PC-3 (cell line): ENCODE measurements at places on chromosomes 7 and 10. TPM values are rescaled to one million over a fixed set of nuclear protein-coding genes. Genes with fewer than 3 reads are reported as not detected.

FAM24B gene
- 5.2 and 12.4 TPM in 2 replicates for total RNA-seq

DNA sequence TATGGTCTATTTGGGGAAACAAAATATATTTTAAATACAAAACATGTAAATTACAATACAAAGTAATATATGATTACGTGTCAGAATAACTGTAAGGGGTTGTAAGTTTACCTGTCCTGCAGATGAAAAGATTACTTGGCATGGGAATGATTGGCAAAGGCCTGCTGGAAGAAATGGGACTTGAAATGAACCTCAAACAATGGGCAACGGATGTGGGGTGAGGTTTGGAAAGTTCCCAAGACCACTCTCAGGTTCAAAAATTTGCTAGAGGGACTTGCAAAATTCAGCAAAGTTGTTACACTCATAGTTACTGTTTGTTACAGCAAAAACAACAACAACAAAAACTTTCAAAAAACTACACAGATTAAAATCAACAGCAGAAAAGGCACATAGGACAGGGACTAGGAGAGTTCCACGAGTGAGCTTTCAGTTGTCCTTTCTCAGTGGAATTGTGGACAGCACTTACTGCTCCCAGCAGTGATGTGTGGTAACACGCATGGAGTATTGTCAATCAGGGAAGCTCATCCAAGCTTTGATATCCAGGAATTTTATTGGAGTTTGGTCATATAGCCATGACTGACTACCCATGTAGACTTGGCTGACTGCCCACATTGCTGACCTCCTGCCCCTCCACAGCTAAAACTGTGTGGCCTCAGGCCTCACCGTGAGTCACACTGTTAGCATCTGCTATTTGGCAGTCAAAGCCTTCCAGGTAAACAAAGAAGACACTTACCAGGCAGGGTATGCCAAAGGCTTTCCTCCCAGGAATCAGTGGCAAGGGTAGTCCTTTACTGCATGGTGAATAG lies 43.8 kb downstream of the EXOC6 start:
- no peaks in the 10 kb centered on the region for H3K27me3 ChIP-seq
- no peaks in the 10 kb centered on the region for H3K36me3 ChIP-seq

GRCh38 chr7:148091882-148092281 lies 498.7 kb upstream of the C7orf33 start:
- no peaks in the 10 kb centered on the region for H3K36me3 ChIP-seq
- H3K27ac ChIP-seq = no peak overlapping the region
- no peak for DNase-seq
- peaks cover 15% of the 10 kb centered on the region; the same call in 1 of the 2 replicates for H3K27me3 ChIP-seq
- no peak overlapping the region for H3K4me3 ChIP-seq

- DNase-seq = no peak
- H3K27me3 ChIP-seq = no peaks in the 10 kb centered on the region
Observed at GRCh38 chr7:28276298-28276697, 95.7 kb upstream of the JAZF1 start.

- peaks cover 4% of the 10 kb centered on the region; the same call in 1 of the 2 replicates for H3K36me3 ChIP-seq
- DNase-seq = peak; percentile 58
- peak overlapping the region; percentile 24 for H3K27ac ChIP-seq
- no peaks in the 10 kb centered on the region for H3K27me3 ChIP-seq
- peaks cover 8% of the 10 kb centered on the region for H3K4me1 ChIP-seq
Observed at GRCh38 chr10:36455526-36456133, 669.8 kb upstream of the ANKRD30A start.

HMX3 gene
- total RNA-seq = 0.51 TPM in 1 of 2 replicates, not detected in the other

GRCh38 chr7:105917659-105918058 lies 41.3 kb upstream of the ATXN7L1 start:
- no peaks in the 10 kb centered on the region for H3K4me1 ChIP-seq
- no peak overlapping the region for H3K4me3 ChIP-seq
- H3K27ac ChIP-seq = no peak overlapping the region
- H3K36me3 ChIP-seq = no peaks in the 10 kb centered on the region
- H3K27me3 ChIP-seq = no peaks in the 10 kb centered on the region

HGF gene
- total RNA-seq = 0.15 TPM in 1 of 2 replicates, not detected in the other

GRCh38 chr7:1715671-1716074 lies 45.6 kb downstream of the ELFN1 start:
- H3K36me3 ChIP-seq = no peaks in the 10 kb centered on the region
- H3K27me3 ChIP-seq = no peaks in the 10 kb centered on the region
- peaks cover 26% of the 10 kb centered on the region for H3K4me1 ChIP-seq
- no peak overlapping the region for H3K4me3 ChIP-seq
- H3K27ac ChIP-seq = no peak overlapping the region
- DNase-seq = no peak

- no peak for DNase-seq
- no peaks in the 10 kb centered on the region for H3K36me3 ChIP-seq
- peaks cover 10% of the 10 kb centered on the region for H3K4me1 ChIP-seq
- H3K27ac ChIP-seq = no peak overlapping the region
- H3K27me3 ChIP-seq = no peaks in the 10 kb centered on the region
Observed at GRCh38 chr7:35019801-35020200, 17.5 kb downstream of the DPY19L1 start.

DNA sequence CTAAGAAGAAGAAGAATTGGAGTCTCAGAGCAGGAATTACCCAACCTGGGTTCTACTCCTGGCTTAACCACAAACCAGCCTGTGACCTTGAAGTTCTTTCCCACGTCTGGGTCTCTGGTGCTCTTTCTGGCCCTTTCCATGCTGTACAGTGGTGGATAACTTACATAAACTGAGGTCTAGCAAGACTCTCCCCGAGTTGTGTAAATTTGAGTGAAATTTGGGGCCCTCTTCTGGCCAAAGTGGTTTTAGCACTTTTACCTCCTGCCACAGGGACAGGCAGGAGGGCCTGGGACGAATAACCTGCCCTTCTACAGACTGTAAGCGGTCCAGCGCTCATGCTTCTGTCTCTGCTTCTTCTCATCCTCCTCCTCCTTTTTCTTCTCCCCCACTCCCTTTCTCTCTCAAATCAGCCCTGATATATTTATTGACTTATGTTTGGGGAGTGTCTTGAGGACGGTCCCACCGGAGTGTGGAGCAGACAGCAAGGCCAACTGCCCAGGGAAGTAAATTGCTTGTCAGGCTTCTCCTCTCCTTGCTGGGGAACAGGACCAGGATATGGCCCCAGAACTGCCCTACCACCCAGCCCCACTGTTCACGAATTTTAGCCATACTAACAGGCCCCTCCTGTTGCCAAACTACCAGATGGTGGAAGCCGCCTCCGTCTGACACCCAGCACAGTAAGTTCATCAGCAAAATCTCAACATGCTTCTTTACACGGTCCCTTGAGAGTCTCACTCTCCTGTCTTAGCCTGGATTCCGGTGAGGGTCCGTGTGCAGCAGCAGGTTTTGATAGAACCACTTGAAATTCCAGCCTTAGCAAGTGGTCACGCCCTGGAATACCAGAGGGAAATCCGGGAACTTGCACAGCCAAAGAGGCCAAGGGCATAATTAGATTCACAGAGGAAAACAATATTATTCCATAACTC lies 4.0 kb upstream of the SH3PXD2A start:
- H3K4me1 ChIP-seq = peaks cover 20% of the 10 kb centered on the region
- no peak overlapping the region for H3K27ac ChIP-seq
- H3K4me3 ChIP-seq = no peak overlapping the region
- DNase-seq = peak; percentile 75

DNA sequence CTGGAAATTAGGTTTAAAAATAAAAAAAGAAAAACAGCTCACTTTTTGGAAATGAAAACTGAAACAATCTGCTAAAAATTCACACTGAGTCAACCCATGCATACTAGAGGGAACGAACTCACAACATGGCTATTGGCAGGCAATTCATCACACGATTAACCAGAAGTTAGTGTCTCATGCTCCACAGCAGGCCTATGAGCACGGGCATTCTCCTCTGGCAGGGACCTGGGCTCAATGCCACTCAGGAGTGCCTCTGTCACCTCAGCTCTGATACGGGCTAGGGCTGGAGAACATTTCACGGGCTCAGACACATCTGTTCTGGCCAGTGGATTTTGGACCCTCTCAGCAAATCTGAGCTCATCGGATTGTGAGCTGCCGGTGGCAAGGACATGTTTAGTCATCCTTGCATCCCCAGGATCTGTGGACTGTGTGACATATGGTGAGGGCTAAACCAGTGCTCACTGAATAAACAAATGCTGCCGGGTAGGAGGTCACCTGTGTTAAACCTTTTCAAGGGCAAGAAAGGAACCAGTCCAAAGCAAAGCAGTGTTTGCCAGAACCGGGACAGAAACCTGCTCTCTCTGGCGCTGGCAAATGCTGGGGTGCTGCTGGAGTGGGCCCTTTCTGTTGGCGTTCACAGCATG lies 40.1 kb downstream of the POLR3A start:
- H3K4me3 ChIP-seq = no peak overlapping the region
- peaks cover 91% of the 10 kb centered on the region for H3K36me3 ChIP-seq
- DNase-seq = peak; percentile 86

DNA sequence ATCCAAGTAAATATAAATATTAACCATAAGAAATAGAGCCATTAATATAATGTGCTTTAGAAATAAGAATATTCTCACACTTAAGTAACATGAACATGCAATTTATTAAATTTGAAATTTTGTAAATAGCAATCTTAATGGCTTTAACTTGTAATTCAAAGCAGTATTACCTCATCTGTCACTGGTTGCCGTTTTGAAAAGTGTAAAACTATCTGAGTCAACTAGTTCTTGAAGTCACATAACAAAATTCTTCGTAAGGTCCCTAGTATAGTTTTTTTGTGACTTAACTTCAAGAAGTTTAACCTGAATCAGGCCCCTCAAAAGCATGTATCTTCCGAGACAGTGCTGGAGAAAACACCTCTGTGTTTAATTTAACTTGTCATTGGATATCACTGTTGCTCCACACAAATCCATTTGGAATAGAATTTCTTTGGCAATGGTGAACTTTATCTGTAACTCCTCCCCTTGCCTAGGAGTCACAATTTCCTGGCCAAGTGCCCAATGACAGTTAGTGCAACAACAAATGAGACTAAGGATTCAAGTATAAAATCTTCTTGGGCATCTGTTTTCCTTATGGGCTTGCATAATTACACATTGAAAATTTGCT lies 47.1 kb downstream of the NT5C2 start:
- peak; percentile 52 for DNase-seq
- H3K4me1 ChIP-seq = no peaks in the 10 kb centered on the region
- H3K36me3 ChIP-seq = no peaks in the 10 kb centered on the region; the same call in 1 of the 2 replicates
- no peaks in the 10 kb centered on the region for H3K27me3 ChIP-seq
- H3K27ac ChIP-seq = no peak overlapping the region
- H3K4me3 ChIP-seq = no peak overlapping the region

ERVW-1 gene
- not detected in 2 replicates for total RNA-seq

DAGLB gene
- total RNA-seq = 23.4 and 34.5 TPM in 2 replicates

GRCh38 chr7:123754271-123754871 lies 5.6 kb upstream of the WASL start:
- H3K27me3 ChIP-seq = no peaks in the 10 kb centered on the region
- H3K27ac ChIP-seq = no peak overlapping the region
- H3K4me3 ChIP-seq = no peak overlapping the region
- peaks cover 14% of the 10 kb centered on the region for H3K4me1 ChIP-seq

KAZALD1 gene
- 24.9 and 25.1 TPM in 2 replicates for total RNA-seq

DNA sequence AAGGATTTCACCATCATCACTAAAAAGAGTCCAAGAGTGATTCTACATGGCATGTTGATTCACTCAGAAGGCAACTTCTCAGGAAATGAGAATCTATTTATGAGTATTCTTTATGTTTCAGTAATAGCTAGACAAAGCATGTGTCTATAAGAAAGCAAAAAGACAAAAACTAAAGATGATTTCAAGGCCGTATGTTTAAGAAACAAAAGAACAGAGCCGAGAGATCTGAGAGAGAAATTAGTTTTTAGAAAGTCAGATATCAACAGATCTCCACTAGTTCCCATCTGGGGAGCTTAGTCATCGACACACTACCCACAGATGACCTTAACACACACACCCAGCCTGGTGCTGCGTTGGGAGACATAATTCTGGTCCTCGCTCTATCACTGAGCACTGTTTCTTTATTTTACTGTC lies 21.0 kb downstream of the PIP4K2A start:
- H3K36me3 ChIP-seq = no peaks in the 10 kb centered on the region
- no peaks in the 10 kb centered on the region for H3K27me3 ChIP-seq
- DNase-seq = peak; percentile 19
- no peak overlapping the region for H3K4me3 ChIP-seq
- H3K4me1 ChIP-seq = peaks cover 8% of the 10 kb centered on the region; the same call in 1 of the 2 replicates

- H3K27me3 ChIP-seq = peaks cover 16% of the 10 kb centered on the region
- DNase-seq = no peak
- H3K4me3 ChIP-seq = no peak overlapping the region
- no peaks in the 10 kb centered on the region for H3K4me1 ChIP-seq
Observed at GRCh38 chr7:115933471-115933870, 97.1 kb downstream of the TFEC start.

- H3K27ac ChIP-seq = no peak overlapping the region
- H3K36me3 ChIP-seq = no peaks in the 10 kb centered on the region
- H3K27me3 ChIP-seq = no peaks in the 10 kb centered on the region
- H3K4me1 ChIP-seq = peaks cover 20% of the 10 kb centered on the region
Observed at GRCh38 chr10:110647136-110647430, 2.9 kb downstream of the RBM20 start.

DNA sequence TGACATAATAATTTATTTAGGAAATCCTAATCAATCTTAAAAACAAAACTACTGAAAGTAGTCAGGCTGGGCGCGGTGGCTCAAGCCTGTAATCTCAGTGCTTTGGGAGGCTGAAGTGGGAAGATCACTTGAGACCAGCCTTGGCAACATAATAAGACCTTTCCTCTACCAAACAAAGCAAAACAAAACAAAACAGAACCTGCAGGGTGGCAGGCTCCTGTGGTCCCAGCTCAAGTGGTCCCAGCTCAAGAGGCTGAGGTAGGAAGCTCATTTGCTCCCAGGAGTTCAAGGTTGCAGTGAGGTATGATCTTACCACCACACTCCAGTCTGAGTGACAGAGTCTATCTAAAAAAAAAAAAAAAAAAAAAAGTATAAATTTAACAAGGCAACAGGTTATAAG lies 748.0 kb downstream of the CNTNAP2 start:
- H3K27ac ChIP-seq = no peak overlapping the region
- no peak overlapping the region for H3K4me3 ChIP-seq
- H3K36me3 ChIP-seq = no peaks in the 10 kb centered on the region
- H3K4me1 ChIP-seq = no peaks in the 10 kb centered on the region
- DNase-seq = no peak
- H3K27me3 ChIP-seq = no peaks in the 10 kb centered on the region

DNA sequence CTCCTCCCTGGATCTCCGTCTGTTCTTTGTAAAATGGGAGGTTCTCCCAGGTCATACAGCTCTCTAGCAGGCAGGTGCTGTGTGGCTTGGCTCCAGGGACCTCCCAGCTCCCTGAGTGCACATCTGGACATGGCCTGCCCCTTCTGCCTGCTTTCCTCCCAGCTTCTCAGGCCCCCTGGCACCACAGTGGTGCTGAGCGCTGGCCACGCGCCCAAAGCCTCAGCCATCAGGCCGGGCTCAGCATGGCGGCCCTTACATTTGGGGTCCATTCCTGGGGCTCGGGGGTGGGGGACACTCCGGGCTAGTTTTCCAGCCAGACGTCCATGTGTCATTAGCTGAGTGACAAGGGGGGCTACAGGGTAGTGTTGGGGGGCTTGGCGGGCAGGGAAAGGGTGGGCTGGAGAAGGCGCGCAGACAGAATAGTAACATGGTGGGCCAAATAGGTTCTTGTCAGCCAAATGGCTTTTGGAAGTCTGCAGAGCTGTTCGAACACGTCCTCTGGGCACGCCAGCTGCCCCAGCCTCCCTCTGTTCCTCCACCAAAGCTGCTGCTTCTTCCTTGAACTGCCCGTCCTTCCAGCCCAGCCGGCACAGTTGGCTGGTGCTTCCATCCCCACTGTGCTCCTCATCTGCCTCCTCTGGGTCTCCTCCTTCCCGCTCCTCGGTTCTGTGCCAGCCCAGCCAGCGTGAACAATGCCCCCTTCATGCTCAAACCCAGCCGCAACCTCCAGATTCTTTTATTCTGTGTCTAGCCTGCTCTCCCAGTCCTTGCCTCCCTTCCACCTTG lies 65.9 kb downstream of the GOLGA7B start:
- no peak overlapping the region for H3K27ac ChIP-seq
- H3K4me3 ChIP-seq = no peak overlapping the region
- DNase-seq = no peak
- H3K27me3 ChIP-seq = no peaks in the 10 kb centered on the region
- no peaks in the 10 kb centered on the region for H3K4me1 ChIP-seq

COL28A1 gene
- 0.26 TPM in 1 of 2 replicates, not detected in the other for total RNA-seq
